ENCODE measurements at places on chromosomes 5 and 9.
A peak's percentile ranks its signal among the peaks of the same experiment; 100 is the strongest.

DNA sequence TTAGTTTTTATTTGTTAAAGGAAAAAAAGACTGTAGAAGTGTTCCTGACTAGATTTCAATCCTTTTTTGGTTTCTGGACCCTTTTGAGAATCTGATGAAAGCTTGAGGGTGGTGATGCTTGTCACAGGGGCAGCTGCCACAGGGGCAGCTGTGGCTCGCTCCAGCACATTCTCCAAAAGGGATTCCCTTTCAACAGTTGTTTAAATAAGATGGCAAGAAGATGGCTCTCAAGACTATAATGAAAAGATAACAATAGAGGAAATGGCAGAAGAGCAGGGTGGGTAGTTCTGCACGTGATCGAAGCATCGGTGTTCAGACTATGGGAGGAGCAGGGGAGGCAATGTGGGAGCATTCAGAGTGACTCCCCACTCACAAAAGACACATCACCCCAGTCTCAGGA lies 46.5 kb upstream of the TNFAIP8 start:
- no peak for DNase-seq

DNA sequence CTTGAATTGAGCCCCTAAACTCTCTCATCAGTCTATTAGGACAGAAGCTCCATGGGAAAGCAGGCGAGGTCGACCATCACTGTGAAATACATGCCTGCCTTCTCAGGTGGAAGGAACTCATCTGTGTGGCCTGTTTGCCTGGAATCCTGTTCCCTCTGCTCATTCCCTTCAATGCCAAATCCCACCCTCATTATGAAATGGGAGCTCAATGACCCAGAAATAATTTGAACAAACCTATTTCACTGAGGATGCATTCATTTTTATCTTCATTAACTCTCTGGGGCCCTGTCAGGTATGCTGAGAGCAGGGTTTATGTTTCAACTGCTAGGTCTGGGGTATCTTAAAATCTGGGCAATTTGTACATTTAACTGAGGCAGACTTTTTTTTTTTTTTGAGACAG lies 142.2 kb downstream of the MED27 start:
- DNase-seq, result no peak

- no peak for DNase-seq
Observed at GRCh38 chr5:97075649-97076048, 66.8 kb downstream of the LIX1 start.

DNA sequence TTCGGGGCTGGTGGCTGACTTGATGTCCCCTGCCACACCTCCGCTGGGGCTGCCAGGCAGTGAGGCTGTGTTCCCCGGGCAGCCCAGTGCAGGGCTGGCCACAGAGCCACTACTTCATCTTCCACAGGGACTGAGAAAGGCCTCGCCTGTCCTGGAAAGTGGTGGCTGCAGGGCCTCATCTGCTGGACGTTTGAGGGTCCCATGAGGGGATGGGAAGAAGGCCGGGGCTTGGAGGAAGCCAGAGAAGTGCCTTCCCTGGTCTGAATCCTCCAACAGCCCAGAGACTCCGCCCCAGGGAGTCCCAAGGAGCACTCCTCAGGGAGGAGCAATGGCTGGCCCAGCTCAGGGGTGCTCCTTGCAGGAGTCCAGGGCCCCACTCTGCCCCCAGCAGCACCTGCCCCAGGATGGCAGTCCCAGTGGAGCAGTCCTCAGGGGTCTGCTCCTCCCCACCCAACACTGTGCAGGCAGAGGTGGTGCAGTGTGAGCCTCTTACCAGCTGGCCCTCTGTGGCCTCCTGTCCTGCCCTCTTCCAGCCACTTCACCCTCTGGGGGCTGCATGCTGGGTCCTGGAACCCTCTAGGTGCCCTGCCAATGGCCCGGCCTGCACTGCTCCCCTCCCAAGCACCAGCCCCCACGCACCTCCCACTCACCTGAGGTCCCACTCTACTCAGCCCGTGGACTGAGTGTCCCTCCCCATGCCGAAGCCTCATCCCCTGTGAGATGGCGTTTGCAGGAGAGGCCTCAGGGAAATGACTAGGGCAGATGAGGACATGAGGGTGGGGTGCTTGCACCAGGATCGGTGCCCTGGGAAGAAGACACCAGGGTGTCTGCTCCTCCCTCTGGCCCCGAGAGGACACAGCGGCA lies 47.3 kb upstream of the COL5A1 start:
- DNase-seq, result no peak

DNA sequence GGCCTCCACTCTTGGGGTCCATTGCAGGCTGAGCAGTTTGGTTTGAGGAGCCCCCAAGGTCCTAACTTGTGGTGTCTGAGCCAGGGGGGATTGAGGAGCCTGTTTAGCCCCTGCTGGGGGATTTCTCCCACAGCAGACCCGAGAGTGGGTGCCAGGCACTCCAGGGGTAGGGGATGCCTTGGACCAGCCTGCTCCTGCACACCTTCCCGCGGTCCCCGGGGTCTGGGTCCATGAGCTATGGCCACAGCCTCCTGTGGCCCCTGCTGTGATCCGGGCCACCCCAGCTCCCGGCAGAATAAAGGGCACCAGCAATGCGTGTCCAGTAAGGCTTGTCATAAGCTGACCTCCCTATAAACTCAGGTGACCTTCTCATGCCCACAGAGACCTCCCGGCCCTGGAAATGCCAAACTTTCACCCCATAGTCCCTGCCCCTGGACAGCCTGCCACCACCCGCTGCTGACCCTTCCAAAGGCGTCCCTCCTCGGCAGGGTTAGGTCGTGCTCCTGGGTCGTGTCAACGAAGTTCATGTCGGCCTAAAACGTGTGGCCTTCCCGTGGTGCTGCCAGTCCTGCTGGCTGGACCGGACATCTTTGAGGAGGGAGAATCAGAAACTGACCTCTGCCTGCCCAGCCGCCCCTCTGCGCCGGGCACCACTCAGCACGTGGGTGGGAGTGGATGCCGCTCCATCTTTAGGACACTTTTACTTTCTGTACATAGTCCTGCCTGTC lies 137.6 kb downstream of the MRPL36 start:
- no peak for DNase-seq

DNA sequence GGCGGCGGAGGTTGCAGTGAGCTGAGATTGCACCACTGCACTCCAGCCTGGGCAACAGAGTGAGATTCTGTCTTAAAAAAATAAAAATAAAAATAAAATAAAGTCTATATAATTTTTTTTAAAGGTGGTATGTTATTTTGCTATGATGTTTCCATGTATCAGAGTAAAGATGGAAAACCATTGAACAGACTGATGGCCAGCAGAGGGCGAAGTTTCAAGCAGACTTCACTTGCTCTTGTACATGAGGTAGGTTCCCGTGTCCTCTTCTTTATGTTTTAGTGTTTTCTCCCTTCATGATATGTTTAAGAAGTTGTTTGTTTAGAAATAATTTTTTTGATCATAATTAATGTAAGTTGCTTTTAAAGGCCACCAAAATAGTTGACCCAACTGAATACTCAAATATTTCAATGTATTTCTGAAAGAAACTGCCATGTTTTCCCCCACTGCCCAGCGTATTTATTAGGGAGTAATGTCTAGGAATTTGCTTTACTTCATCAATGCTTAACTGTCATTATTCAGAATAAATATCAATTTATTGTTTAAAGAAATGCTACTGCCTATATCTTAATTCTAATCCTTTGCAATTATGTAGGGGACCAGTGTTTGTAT lies 146.4 kb downstream of the HACD4 start:
- peak; percentile 7 for DNase-seq

DNA sequence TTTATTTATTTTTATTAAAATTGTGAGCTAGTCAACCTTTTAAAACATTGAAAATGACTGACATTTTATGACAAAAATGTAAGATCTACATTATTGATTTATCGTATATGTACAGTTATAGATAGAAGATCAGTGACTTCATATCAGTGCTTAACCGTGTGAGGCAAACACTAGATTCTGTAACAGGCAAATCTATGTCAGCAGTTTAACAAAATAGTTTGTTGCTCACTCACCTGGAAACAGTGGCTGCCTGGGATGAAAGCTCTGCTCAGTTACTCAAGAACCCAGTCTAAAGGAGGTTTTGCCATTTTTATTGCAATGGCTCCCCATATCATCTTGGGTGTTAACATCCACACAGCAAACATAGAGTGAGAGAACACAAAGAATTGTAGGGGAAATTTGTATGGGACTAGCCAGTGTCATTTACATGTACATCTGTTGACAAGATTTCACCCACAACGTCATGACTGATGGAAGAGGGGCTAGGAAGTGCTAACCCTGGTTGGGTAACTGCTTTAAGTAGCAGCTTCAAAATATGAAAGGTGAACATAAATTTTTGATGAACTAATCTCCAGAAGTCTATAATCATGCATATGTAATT lies 49.0 kb downstream of the SGCD start:
- no peak for DNase-seq

DNA sequence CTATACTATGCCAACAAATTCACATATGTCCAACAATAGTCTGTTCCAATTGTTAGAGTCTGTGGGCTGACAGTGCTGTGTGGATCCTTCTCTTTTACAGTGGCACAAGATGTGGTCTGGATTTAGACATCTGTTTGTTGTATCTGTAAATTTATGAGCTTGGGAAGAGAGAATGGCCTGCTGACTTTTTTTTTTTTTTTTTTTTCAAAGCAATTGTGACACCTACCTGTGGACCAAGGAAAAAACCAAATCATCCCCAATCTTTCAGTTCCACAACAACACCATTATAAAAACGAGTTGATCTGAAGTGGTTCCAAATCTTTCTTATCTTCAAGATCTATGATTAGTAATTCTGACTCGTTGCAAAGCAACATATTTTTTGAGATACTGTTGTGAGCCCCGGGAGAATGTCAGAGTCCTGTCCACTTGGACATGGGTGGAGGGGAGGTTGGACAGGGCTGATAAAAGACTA lies 4.9 kb downstream of the IRX2 start:
- no peak for DNase-seq

GRCh38 chr5:125679522-125679921 lies 743.7 kb upstream of the GRAMD2B start:
- no peak for DNase-seq

GRCh38 chr9:93300585-93301081 lies 116.7 kb downstream of the WNK2 start:
- DNase-seq, result no peak

Data from hematopoietic multipotent progenitor cell (in vitro differentiated cells).